ENCODE measurements at places on chromosomes 5 and 9.

DNA sequence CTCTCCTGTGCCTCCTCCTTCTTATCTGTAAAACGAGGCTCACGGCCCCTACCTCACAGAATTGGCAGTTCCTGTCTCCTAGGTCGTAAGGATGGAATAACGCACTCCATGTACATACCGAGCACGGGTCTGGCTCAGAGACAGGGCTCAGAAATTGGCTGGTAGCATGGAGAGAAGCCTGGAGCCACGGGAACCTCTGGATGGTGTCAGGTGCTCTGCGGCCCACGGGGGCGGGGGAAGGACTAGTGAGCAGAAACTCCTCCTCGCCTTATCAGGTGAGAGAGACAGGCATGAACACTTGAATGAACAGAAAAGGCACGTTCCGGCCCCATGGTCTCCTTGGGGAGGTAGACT is 15.4 kb upstream of the C5orf47 start:
- DNase-seq: no peak

- DNase-seq: no peak
Observed at GRCh38 chr5:2685651-2686272, 65.7 kb downstream of the IRX2 start.

DNA sequence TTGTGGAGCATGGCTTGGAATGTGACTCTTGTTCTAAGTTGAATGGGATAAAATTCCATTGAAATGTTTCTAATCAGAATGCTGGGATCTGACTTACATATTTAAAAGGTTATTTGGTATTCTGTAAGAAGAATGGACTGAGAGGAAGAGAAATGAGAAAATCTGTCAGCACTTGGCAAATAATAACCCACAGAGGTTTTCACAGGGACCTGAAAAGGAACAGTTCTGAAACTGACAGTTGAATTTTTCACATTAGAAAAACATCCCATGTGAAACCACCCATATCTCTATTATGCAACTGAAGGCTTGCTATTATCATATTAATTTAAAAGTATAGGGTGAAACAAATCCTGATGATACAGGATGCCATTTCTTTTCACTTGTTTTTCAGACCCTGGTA is 302.7 kb downstream of the EPB41L4A start:
- no peak for DNase-seq

- no peak for DNase-seq
Observed at GRCh38 chr9:38017149-38017884, 51.7 kb downstream of the SHB start.

GRCh38 chr9:36204906-36205547 is 14.3 kb downstream of the CLTA start:
- no peak for DNase-seq

GRCh38 chr5:10387690-10388089 is 34.2 kb downstream of the MARCHF6 start:
- peak; percentile 73 for DNase-seq

GRCh38 chr5:112124788-112125187 is 294.3 kb downstream of the EPB41L4A start:
- no peak for DNase-seq

DNA sequence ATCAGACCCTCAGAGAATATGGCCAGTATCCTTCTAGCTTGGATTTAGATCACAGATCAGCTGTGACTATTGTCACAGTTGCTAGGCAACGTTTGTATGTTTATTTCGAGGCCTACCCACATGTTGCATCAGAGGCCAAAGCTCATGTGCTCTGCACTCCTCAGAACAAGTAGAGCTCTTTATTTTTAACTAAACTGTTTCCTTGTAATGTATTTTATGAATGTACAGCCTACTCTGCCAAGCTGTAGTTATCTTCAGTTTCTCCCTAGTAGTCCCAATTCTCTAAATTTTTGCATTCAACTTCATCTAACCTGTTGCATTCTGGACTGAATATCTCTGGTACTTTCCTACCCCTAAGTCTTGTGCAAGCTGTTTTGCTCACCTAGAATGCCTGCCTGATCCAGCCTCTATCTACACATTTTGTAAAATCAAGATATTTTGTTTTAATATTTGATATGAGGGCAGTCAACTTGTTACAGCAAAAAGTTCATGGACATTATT is 52.8 kb downstream of the CAST start:
- peak; percentile 93 for DNase-seq

- no peak for DNase-seq
Observed at GRCh38 chr5:91770400-91770799, 387.3 kb upstream of the ARRDC3 start.

All from fibroblast of the conjunctiva (primary cell).